ENCODE measurements at places on chromosomes 6 and 20. TPM values are rescaled to one million over a fixed set of nuclear protein-coding genes. Genes with fewer than 3 reads are reported as not detected.

Gene RSPH9
- total RNA-seq: not detected

Gene ARID1B
- 65.6 TPM for total RNA-seq

Gene LY6G6C
- total RNA-seq: not detected

Gene MYCT1
- total RNA-seq: not detected

- no peak for DNase-seq
Measured at GRCh38 chr6:24051942-24052589, 73.9 kb upstream of the NRSN1 start.

- DNase-seq: no peak
Measured at GRCh38 chr20:4225745-4226144, 210.4 kb upstream of the RNF24 start.

- no peak for DNase-seq
Measured at GRCh38 chr6:88177961-88178464, 11.9 kb upstream of the CNR1 start.

- no peak for DNase-seq
Measured at GRCh38 chr6:90025523-90026061, 131.3 kb downstream of the GJA10 start.

DNA sequence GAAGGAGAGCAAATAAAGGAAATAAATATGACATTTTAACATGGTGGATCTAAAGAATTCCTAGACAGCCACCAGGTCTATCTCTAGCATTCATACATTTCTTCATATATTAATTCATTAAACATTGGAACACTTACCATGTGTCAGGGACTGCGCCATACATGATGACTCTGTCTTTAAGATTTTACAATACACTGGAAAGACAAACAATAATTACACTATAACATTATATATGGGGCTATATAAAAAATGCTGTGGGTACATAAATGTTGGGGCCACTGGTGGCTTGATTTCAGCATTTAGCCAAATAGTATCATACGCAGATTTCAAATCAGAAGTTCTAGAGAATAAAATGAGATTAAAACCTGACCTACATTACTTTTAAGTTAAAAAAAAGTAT, 33.3 kb upstream of the PKIB start:
- no peak for DNase-seq

GRCh38 chr6:22598339-22598738, 29.0 kb downstream of the HDGFL1 start:
- no peak for DNase-seq

DNA sequence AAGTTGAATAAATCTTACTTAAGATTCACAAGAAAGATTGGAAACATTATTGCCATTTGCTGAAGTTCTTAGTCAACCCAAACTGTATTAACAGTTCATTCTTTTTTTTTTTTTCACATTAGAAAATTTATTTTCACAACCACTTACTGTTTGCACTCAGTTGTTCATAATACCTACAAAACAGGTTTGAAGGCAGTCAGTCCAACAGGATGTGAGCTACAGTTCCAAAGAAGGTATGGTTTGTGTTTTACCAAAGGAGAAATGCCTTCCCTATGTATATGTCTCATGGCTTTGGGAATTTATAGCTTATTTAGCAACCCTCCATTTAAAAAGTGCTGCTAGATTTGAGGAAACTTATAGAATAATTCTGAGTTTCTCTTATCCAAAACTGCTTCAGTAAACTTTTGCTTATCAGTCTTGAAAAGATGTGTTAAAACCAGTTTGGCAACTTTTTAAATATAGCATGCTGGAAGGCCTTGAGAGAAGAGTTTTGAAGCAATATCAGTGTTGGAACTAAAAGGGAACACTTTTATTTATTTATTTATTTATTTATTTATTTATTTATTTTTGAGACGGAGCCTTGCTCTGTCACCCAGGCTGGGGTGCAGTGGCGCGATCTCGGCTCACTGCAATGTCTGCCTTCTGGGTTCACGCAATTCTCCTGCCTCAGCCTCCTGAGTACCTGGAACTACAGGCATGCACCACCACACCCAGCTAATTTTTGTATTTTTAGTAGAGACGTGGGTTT, 46.8 kb upstream of the RREB1 start:
- no peak for DNase-seq

- DNase-seq: no peak
Measured at GRCh38 chr20:10170261-10170660, 48.4 kb upstream of the SNAP25 start.

Measured in activated T-helper 2 cell treated with anti-CD3 and anti-CD28 coated beads, Interferon-gamma antibody, Interleukin-2, Interleukin-4, amounts not matched to agents 10 μg/mL and 5 μg/mL and 100 μg/mL, durations not matched to agents 14 hours and 24 hours and 36 hours (primary cell).